Tongue (tissue), 3 donors: ENCODE measurements at places on chromosomes 2 and 18. TPM values are rescaled to one million over a fixed set of nuclear protein-coding genes. Genes with fewer than 3 reads are reported as not detected.

The STARD6 gene
- total RNA-seq = not detected

The INHBB gene
- total RNA-seq = 2.8 TPM

The SPATA3 gene
- total RNA-seq = not detected

The B3GNT2 gene
- total RNA-seq = 17.0 TPM

The CNTNAP5 gene
- total RNA-seq = 1.7 TPM

The CRYBA2 gene
- not detected for total RNA-seq

The EMILIN1 gene
- 82.0 TPM for total RNA-seq

The TEKT4 gene
- total RNA-seq = not detected

The SPP2 gene
- total RNA-seq = not detected

The PDE11A gene
- total RNA-seq = 0.51 TPM

The CNGA3 gene
- 0.51 TPM for total RNA-seq

The IL36RN gene
- 5.6 TPM for total RNA-seq

The INHA gene
- total RNA-seq = 1.5 TPM

The UCN gene
- total RNA-seq = not detected

The ALK gene
- total RNA-seq = 0.41 TPM

The MRPL19 gene
- total RNA-seq = 56.8 TPM

The CCDC178 gene
- not detected for total RNA-seq

The TMEFF2 gene
- 0.41 TPM for total RNA-seq

The FAM98A gene
- 28.9 TPM for total RNA-seq

The NR4A2 gene
- 4.3 TPM for total RNA-seq

The TACR1 gene
- total RNA-seq = 0.41 TPM

The VIL1 gene
- total RNA-seq = not detected

The HOXD8 gene
- 2.7 TPM for total RNA-seq

The LDLRAD4 gene
- 36.7 TPM for total RNA-seq

The RNF125 gene
- 8.0 TPM for total RNA-seq

The ITPRIPL1 gene
- total RNA-seq = 6.3 TPM

The PSMA8 gene
- not detected for total RNA-seq

The CD226 gene
- 2.1 TPM for total RNA-seq

The LOXHD1 gene
- 3.4 TPM for total RNA-seq

The TNP1 gene
- total RNA-seq = not detected

The CPLX4 gene
- not detected for total RNA-seq

The DNAJC5G gene
- total RNA-seq = not detected

The TMEM37 gene
- 3.1 TPM for total RNA-seq
